ENCODE measurements at places on chromosomes 16 and 17. TPM values are rescaled to one million over a fixed set of nuclear protein-coding genes. Genes with fewer than 3 reads are reported as not detected.

GRCh38 chr17:48054238-48055185 is 6.4 kb downstream of the NFE2L1 start:
- no peak for DNase-seq

GRCh38 chr17:73268582-73269328 is 7.1 kb upstream of the CPSF4L start:
- DNase-seq: peak; percentile 43

- peak; percentile 11 for DNase-seq
These were observed 2.8 kb downstream of the RBFOX3 start for GRCh38 chr17:79607940-79608623.

- DNase-seq: no peak
These were observed 32.7 kb downstream of the CDK5RAP3 start for GRCh38 chr17:48003417-48004151.

- DNase-seq: no peak
These were observed 2.7 kb downstream of the MAFG start for GRCh38 chr17:81924557-81925532.

DNA sequence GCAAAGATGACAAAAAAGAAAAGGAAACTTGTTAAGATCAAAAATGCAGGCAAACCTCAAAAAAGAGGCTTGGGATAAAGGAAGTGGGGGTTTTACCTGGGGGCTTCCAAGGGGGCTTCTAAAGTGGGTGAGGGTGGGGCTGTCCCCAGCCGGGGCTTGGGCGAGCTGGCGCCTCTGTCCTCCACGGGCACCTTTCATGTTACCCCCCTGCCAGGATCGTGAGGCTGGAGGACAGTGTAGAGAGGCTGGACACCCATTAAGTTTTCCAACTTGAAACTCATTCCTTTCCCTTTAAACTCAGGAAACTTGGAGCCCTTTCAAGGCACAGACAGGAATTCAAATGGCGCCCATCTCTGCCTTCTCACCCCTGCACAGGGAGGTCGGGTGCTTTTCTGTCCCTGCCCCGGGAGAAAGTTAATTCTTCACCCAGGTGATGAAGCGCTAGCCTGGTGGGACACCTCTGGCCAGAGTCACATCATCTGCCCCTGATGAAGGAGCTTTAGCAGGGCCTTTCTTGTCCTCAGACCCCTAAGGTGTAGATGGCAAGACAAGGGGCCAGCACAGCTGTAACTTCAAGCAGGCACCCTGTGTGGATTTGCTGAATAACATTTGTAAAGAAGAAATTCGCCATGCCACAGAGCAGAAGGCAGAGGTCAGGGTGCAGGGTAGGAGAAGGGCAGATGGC is 87.3 kb downstream of the C16orf78 start:
- no peak for DNase-seq

GRCh38 chr16:57721356-57722209 is 14.0 kb upstream of the KATNB1 start:
- no peak for DNase-seq

- no peak for DNase-seq
These were observed 23.2 kb downstream of the LITAF start for GRCh38 chr16:11563493-11564040.

DNA sequence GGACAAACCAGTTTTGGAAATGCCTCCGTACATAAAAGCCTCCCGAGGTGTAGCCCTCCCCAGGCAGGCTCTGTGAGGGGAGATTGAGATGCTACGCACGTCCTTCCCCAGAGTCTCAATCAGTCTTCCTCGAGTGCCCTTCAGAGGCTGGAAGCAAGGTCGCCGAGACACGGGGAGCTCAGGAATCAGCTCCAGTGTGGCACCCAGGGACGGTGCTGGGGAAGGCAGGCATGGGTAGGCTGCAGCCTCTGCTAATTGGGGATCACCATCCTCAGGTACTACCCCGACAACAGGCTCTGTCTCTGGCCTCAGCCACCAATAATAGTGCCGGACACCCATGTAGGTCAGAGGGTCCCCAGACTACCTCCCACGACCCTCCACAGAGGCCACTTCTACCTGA is 28.1 kb upstream of the GSG1L start:
- no peak for DNase-seq

- no peak for DNase-seq
These were observed 116.4 kb upstream of the SMURF2 start for GRCh38 chr17:64778240-64779097.

DNA sequence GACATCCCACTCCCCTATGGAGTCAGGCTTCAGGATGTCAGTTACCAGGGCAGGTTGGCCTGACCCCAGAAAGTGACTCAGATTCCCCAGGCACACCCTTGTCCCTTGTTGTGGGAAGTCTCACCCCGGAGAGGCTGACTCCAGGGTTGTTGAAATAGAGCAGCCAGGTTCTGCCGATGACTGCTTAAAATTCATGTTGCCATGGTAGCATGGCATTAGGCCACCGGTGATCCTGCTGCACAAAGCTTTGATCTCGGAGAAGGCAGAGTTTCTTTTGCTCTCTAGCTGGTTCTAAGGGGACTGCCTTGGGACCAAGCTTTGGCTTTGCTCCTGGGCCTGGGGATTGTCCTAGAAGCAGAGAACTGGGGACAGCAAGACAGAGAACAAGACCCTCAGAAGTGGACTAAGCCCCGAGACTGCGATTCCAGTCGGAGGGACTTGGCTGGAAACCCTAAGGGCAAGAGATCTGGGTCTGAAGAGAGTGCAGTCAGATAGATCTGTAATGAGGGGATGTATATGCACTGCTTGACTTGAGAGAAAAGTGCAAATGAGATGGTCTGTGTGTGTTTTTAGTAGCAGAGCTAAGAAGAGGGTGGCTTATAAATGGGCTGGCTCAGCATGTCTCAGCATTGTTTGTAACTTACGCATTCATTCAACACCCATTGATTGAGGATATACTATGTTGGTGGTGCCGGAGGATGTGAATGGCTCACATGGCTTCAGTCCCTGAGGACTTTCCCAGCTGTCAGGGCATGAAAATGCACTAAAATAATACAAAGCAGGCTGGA is 106.9 kb downstream of the RGS9 start:
- peak; percentile 32 for DNase-seq

DNA sequence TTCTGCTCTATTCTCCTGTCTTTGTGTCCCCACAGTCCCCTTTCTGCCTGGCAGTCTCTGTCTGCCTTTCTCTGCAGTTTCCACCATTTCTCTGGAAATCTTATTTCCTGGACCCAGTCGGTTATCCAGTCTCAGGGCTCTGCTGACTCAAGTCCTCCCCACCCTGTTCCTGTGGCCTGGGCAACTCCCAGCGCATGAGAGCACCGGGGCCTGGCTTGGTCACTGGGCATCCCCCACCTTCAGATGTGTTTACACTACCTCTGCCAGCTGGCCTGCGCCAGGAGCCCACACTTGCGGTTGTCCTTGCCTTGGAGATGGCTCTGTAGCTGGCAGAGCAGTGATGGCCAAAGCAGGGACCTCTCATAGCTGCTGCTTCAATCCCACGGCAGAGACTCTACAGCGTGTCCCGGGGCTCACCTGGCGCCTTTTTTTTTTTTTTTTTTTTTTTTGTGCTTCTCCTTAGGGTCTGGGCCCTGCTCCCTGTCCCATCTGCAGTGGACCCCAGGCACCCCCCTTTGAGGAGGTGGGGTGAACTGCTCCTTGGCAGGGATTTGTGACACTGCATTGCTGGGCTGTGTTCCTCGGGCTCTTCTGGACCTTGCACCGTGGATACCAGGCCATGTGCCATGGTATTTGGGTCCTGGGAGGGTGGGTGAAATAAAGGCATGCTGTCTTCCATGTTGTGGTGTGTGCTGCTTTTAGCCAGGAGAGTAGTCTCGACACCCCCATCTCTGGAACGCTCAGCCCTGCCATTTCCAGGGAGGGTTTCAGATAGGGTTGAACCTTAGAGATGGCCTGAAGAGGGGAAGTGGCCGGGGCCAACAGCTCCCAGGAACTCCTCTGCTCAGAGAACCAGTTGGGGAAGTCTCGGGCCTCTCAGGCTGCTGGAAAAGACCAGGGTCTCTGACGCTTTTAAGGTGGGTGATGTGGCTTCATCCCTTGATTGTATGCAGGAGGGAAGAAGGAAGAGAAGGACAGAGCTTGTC is 17.5 kb downstream of the GUCY2D start:
- peak; percentile 61 for DNase-seq

DNA sequence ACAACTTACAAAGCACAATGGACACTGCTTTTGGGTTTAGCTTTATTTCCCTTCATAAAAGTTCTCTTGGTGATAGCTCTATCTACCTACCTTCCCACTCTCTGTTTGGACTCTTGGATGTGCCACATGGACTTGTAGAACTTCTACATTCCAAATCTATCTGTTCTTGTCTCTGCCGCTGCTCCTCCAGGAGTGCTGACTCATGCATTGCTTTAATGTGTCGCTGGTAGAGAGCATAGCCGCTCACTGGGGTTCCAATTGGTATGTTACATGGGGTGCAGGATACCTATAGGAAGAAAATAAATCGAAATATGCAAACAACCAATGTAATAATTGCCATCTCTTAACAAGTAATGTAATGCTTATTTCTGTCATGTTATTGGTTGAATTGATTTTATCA is 92.1 kb downstream of the TTC19 start:
- no peak for DNase-seq

- peak; percentile 93 for DNase-seq
These were observed 1.0 kb downstream of the ORAI3 start for GRCh38 chr16:30949650-30950515.

GRCh38 chr17:46024590-46024989 is 25.5 kb downstream of the STH start:
- no peak for DNase-seq

- no peak for DNase-seq
These were observed 6.6 kb downstream of the VAT1 start for GRCh38 chr17:43015579-43015978.

GRCh38 chr17:13601322-13601775 is 380 bp downstream of the HS3ST3A1 start:
- no peak for DNase-seq

DNA sequence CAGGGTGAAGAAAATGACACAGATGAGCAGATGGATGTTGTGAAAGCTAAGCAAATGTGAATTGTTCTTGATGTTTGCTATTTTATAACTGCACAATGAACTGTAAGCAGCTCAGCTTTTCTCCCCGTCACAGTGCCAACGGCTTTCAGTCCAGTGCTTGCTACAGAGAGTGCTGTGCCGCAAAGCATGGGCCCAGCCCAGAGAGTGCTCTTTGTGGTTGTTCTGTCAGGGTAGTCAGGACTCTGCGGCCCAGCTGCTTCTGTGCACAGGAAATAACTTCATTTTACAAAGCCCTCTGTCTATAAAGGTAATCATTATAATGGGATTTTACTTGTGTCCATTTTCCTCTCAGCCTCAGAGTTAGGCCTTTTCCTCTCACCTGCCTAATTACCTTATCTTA is 39.1 kb downstream of the CDRT15 start:
- DNase-seq: no peak

GRCh38 chr17:77786740-77787505 is 171.6 kb upstream of the TNRC6C start:
- no peak for DNase-seq

GRCh38 chr16:66961914-66962313 is 848 bp downstream of the CES3 start:
- no peak for DNase-seq

DNA sequence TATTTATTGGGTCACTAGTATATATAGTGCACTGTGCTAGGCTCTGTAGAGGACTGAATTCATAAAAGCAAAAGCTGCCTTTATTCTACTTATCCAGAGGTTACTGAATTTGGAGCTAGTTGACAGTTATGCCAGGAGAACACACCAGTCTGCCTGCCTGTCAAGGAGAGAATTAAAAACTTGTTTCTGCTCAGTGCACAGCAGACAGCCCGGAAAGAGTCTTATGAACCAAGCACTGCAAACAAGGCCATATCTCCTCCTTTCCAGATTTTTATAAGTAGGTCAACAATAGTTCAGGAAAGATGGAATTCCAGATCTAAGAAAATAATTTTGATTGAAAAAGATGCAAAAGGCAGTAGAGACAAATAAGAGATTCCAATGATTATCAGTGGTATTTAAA is 267.8 kb downstream of the CA10 start:
- no peak for DNase-seq

DNA sequence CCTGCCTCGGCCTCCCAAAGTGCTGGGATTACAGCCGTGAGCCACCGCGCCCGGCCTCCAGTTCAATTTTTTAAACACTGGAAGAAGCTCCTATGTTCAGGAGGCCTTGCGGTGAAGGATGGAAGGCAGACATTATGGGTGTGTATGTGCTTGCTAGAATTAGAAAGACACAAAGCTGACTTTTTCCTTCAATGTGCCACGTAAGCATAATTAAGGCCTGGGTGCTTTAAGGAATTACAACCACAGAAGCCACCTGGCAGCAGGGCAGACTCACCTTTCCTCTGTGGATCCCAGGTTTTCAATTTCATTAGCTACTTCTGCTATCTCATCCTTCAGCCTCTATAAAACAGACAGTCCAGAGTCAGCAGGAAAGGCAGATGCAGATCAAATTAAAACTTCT is 74.2 kb downstream of the CYTH1 start:
- no peak for DNase-seq

DNA sequence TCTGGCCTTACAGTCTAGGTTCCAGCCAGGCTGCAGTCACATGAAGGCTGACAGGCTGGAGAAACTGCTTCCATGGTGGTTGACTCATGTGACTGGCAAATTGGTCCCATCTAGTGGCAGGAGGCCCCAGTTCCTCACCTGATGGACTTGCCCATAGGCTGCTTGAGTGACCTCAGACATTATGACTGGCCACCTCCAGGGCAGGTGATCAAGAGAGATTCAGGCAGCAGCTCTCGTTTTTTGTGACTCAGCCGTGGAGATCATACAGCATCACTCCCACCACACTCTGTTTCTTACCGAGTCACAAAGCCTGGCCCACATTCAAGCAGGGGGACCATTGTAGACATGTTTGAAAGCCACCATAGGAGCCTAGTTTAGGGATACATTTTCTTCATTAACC is 34.5 kb downstream of the SIAH1 start:
- no peak for DNase-seq

DNA sequence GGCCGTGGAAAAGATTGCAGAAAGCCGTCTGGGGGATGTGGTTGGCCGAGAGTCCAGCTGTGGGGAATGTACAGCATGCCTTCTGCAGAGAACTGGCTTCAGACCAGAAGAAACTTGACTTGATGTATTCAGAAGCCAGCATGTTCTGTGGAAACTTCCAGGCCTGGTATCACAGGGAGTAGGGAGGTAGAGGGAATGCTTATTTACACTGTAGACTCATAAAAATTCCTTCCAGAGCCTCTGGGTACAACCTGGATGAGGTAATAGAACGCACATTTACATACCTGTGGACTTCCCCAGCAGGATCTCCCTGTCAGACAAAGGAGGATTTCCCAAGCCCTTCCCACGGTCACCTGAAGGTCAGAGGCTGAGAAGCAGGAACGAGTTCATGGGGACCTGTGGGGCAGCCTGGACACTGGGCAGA is 11.8 kb upstream of the GAS7 start:
- no peak for DNase-seq

- DNase-seq: no peak
These were observed 1.4 kb downstream of the WFIKKN2 start for GRCh38 chr17:50836826-50837225.

Gene SLC16A6
- 0.17 TPM for total RNA-seq

Gene AXIN2
- total RNA-seq: 1.4 TPM

Gene TMEM235
- total RNA-seq: not detected

Gene ARL5C
- not detected for total RNA-seq

Gene TEKT5
- total RNA-seq: not detected

Gene TMEM170A
- total RNA-seq: 9.7 TPM

Gene RRAD
- total RNA-seq: 1.7 TPM

Gene TERB1
- total RNA-seq: not detected

Gene NPIPA5
- 2.4 TPM for total RNA-seq

Gene SLC6A2
- not detected for total RNA-seq

Gene ASB16
- total RNA-seq: not detected

Gene MT1F
- total RNA-seq: not detected

Gene C17orf113
- 0.29 TPM for total RNA-seq

Gene TIGD7
- 3.9 TPM for total RNA-seq

Gene STX1B
- total RNA-seq: 4.1 TPM

Gene DNAH9
- 0.06 TPM for total RNA-seq

Gene CLEC18A
- 0.17 TPM for total RNA-seq

Gene SHISA9
- 12.7 TPM for total RNA-seq

Gene C16orf74
- not detected for total RNA-seq

All from LHCN-M2 (cell line).